ENCODE measurements at places on chromosomes 16 and 17.
A peak's percentile ranks its signal among the peaks of the same experiment; 100 is the strongest.

- DNase-seq, result no peak
These were observed 2.1 kb downstream of the KCNAB3 start for GRCh38 chr17:7927596-7927995.

DNA sequence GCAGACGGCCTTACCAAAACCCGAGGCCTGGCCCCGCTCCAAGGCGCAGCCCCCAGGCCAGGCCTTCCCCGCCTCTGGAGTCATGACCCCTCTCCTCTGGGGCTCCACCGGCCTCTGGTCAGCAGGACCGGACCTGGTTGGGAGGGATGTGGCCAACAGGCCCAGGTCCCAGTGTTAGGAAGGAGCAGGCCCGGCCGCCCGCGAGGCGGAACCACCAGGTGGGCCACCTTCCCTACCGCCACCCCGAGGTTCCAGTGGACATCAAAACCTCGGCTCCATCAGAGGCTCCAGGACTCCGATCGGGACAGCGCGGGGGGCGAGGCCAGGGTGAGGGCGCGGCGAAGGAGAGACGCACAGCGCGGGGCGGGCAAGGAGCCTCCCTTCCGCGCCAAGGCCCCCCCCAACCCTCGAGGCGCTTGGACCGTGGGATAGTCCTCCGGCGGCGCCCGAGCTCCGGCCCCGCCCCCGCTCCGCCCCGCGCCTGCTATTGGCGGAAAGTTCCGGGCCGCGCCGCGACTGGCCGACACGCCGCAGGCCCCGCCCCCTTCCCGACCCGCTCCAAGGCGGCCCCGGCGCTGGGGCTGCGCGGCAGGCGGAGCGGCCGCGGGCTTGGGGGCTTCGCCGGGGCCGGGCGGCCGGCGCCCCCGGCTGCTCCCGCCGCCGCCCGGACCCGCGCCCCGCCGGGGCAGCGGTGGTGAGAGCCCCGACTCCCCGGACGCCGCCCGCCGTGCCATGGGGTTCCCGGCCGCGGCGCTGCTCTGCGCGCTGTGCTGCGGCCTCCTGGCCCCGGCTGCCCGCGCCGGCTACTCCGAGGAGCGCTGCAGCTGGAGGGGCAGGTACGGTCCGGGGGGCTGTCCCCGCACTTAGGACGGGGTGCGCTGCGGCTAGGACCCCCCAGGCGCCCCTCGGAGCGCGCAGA is at the start of gene METRN:
Gene METRN, plus strand, starts transcription at position 561 of the 919 bp plus-strand sequence. Its CDS starts 172 bp downstream, at position 733.
- peak; percentile 92 for DNase-seq

GRCh38 chr16:84044118-84044488 is 1.5 kb upstream of the SLC38A8 start:
- no peak for DNase-seq

GRCh38 chr17:62807812-62808575 is at the start of gene MARCHF10:
Gene MARCHF10 (minus strand): TSS chr17:62808314. CDS start chr17:62801735, 6,579 bp downstream.
- DNase-seq, result peak; percentile 69

GRCh38 chr17:75683583-75683982 is 16.4 kb downstream of the SAP30BP start:
- DNase-seq, result no peak

DNA sequence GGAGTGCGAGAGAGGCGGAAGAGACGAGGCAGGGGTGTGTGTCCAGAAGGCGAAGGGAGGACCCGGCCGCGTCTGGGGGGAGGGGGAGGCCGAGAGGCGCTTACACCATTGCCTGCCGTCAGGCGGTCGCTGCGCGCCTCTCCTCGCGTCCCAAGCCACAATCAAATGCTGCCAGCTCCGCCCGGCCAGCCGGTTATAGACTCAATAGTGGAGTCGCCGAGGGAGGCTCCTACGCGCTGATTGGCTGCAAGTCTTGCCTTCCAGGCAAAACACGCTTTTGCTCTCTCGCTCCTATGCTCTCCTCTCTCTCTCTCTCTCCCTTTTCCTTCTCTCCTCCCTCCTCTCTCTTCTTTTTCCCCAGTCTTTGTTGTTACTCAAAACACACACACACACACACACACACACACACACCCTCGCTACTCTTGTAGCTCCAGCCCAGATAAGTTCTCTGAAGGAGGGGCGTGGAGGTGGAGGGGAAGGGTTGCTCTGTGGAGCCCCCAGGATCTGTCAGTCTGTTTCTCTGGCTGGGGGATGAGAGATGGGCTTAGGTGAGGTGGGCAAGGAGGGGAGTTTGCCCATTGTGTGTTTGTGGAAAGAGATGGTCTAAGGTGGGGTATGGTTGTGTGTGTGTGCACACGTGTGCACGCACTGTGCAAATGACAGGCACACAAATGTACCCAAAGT is at the start of gene DLX3:
Gene DLX3, minus strand, starts transcription at position 170 of the 684 bp plus-strand sequence. CDS start 226 bp downstream, outside the sequence.
- DNase-seq, result no peak

- peak; percentile 88 for DNase-seq
These were observed 2.7 kb downstream of the ZFPM1 start for GRCh38 chr16:88455610-88456355.

- no peak for DNase-seq
These were observed 4.6 kb downstream of the SMCR8 start for GRCh38 chr17:18319604-18320256.

Measured in GM10248 (cell line).